RPMI8226 (cell line): ENCODE measurements at places on chromosomes 3 and 15.

GRCh38 chr3:192366916-192367315 lies 360.4 kb downstream of the FGF12 start:
- no peak for DNase-seq

GRCh38 chr15:82919231-82919886 lies 33.2 kb downstream of the HOMER2 start:
- no peak for DNase-seq

GRCh38 chr3:34016925-34017587 lies 218.6 kb downstream of the PDCD6IP start:
- DNase-seq: no peak

DNA sequence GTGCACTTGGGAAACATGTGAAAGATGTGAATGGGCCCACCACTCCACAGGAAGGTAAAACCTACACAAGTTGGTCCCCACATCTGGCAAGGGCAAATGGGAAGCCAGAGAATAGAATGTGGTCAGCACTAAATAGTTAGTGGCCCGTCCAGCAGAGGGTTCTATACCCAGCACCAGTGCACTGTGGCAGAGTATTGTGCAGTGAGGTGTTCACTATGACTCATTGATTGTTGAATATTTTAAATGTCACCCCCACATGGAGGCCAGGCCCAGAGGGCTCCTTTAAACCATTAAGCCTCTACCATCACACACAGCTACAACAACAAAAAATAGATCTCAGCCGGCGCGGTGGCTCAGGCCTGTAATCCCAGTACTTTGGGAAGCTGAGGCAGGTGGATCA lies 11.7 kb downstream of the FRMD5 start:
- DNase-seq: no peak

DNA sequence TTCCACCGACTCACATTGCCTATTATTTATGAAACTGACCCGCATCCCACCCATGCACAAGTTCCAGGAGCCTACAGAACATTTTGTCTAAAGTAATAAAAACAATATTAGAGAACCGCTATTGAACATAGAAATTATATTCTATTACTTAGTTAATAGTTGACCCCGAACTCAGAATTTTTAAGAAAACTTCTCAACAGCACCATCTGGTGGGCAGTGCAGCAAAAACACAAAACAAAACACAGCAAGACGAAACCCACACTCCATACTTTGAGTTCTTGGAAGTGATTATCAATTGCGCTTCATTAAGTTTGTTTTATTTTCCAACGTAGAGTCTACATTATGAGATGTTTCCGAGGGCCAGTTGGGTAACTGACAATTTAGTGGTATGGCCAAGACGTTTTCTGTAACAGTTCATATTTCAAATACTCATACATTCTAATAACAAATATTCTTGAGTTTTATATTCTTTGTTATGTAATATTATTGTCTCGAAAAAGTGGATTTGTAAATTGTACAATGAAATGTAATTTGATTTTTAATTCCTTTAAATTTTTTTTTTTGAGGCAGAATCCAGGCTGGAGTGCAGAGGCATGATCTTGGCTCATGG lies 24.0 kb upstream of the C3orf70 start:
- DNase-seq: peak; percentile 48
